ENCODE measurements at places on chromosomes 12 and 14.

DNA sequence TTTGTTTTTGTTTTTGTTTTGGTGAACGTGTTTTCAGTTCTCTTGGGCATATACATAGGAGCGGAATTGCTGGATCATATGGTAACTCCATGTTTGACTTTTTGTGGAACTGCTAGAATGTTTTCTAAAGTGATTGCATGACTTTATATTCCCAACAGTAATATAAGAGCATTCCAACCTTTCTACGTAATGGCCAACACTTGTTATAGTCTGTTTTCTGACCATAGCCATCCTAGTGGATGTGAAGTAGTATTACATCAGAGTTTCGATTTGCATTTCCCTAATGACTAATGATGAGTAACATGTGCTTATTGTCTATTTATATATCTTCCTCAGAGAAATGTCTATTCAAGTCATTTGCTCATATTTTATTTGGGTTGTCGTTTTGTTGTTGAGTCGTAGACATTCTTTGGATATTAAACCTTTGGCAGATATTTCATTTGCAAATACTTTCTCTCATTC is 268.7 kb downstream of the AEBP2 start:
- no peak for DNase-seq

GRCh38 chr14:63504648-63505047 is 38.5 kb downstream of the PPP2R5E start:
- no peak for DNase-seq

GRCh38 chr12:106975993-106976658 is 10.8 kb downstream of the MTERF2 start:
- DNase-seq, result no peak

DNA sequence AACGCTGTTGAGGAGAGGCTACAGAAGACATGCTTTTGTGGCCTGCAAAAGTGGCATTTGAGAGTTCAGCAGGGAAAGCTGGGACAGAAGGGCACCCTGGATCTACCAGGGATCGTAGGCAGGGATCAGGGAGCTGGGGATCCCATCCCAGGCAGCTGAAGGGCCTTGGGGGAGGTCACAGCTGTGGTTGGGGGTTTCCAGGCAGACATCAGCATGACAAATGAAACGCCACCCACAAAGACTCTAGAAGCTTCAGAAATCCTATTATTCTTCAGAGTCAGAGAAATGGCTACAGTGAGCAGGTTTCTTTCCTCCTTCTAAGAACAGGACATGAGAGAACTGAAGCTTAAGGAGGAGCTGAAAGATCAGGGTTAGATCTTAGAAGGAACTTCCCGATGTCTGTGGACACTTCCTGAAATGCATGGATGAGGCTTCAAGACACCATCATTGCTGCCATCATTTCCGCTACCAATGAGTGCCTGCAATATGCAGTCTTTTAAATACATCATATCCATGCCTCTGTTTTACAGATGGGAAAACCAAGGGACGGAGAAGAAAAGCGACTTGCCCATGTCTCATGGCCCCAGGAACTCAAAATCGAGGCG is 104.3 kb downstream of the RBM19 start:
- no peak for DNase-seq

DNA sequence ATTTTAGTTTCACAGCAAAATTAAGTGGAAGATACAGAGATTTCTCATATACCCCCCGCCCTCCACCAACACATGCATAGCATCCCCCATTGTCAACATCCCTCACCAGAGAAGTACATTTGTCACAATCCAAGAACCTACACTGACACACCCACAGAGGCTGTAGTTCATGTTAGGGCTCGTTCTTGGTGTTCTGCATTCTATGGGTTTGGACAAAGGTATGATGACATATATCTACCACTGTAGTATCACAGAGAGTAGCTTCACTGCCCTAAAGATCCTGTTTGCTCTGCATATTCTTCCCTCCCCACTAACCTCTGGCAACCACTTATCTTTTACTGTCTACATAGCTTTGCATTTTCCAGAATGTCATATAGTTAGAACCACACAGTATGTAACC is 444.6 kb upstream of the DCN start:
- no peak for DNase-seq

- no peak for DNase-seq
These were observed 122.1 kb upstream of the NRXN3 start for GRCh38 chr14:78048120-78048519.

GRCh38 chr12:104315326-104316224 is 12.0 kb downstream of the EID3 start:
- no peak for DNase-seq

DNA sequence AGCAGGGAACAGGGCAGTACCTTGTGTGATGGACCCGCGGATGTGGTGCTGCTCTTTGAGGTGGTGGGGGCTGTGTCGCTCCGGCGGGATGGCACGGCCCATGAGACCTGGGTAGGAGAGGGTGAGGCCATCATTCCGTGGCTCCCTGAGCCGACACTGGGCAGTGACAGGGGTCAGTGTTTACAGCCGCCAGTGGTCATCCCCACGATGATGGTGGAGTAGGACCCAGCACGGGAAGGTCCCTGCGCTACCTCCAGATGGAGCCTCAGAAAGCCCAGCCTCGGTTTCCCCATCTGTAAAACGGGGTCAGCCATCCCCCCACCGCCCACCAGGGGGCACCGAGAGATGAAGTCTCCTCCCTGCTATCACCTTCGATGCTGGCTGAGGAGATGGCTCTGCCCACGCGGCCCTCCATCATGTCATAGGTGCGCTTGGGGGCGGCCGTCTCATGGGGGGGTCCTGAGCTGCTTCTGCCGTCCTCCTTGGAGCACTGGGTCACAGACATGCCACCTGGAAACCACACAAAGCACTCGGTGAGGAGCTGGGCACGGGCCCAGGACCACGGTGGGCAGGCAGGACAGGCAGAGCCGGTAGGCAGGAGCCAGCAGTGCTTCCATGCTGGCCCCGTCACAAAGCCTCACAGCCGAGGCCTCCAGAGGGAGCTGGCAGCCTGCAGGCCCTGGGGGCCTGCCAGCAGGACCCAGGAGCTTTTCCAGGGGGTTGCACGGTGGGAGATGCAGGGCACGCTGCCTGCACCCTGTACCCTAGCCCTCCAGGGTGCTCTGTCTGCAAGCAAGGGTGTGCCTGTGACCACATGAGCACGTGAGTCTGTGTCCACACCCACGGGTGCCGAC is 53.1 kb downstream of the RFLNA start:
- no peak for DNase-seq

- DNase-seq, result no peak
These were observed 11.2 kb downstream of the ULK1 start for GRCh38 chr12:131905630-131906091.

GRCh38 chr14:91031666-91032065 is 28.8 kb downstream of the RPS6KA5 start:
- DNase-seq, result no peak

DNA sequence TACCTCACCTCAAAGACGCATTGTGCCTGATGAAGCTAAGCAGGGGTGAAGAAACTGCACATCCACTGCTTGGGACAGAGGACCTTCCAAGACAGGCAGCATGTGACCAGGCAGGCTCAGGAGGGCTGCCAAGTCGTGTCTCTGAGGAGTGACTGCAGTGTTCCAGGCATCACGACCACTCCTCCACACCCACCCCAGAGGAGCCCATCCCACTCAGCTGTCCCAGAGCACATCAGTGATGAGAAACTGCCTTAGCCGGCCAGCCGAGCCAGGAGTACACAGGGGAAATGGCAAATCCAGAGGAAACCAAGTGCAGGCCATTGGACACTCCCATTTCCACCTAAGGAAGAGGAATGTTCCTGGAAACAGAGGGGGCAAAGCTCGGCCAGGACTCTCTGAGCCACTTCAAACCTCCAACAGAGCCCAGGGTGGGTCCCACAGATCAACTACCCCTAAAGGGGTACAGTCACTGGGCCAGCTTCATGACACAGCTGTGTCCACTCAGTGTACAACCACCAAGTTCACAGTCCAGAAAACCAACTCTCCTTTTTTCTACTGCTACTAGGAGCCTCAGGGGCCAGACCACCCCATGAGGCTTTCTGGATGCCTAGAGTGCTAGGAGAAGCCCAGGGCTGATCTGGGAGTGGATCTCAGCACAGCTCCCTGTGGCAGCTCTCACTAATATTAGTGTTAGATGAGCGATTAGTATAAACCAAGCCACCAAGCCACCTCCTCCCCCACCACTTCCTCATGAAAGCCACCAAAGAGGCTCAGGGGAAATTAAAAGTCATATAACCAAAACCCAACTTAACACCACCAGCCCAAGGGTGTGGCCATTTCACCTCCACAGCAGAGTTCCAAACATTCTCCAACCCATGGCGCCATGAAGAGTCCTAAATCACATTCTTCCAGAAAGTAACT is 15.4 kb downstream of the PXN start:
- peak; percentile 29 for DNase-seq

DNA sequence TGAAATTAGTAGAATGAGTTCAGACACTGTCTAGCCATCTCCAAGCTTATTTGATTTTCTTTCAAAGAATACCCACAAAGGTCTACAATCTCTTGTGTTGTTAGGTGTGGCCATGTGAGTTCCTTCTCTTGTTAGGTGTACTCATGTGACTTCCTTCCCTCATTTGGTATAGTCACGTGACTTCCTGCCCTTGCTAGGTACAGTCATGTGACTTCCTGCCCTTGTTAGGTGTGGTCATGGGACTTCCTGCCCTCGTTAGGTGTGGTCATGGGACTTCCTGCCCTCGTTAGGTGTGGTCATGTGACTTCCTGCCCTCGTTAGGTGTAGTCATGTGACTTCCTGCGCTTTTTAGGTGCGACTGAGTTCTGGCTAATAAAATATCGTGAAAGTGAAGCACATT is 179.6 kb downstream of the TMX1 start:
- peak; percentile 2 for DNase-seq

DNA sequence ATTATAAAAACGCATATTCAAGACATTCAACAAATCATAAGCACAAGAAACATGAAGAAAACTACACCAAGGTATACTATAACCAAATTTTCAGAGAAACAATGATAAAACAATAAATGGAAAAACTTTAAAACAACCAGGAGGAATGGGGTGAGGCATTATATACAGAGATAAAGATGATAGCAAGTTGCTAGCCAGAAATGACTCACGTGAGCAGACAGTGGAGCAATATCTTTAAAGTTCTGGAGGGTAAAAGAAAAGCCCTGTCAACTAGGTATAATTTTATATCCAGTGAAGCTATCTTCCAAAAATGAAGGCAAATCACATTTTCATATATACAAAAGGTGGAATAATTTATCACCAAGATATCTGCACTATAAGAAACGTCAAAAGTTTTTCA is 97.8 kb upstream of the PCED1B start:
- DNase-seq, result no peak

GRCh38 chr12:6950401-6950801 is 755 bp upstream of the PTPN6 start:
- no peak for DNase-seq

DNA sequence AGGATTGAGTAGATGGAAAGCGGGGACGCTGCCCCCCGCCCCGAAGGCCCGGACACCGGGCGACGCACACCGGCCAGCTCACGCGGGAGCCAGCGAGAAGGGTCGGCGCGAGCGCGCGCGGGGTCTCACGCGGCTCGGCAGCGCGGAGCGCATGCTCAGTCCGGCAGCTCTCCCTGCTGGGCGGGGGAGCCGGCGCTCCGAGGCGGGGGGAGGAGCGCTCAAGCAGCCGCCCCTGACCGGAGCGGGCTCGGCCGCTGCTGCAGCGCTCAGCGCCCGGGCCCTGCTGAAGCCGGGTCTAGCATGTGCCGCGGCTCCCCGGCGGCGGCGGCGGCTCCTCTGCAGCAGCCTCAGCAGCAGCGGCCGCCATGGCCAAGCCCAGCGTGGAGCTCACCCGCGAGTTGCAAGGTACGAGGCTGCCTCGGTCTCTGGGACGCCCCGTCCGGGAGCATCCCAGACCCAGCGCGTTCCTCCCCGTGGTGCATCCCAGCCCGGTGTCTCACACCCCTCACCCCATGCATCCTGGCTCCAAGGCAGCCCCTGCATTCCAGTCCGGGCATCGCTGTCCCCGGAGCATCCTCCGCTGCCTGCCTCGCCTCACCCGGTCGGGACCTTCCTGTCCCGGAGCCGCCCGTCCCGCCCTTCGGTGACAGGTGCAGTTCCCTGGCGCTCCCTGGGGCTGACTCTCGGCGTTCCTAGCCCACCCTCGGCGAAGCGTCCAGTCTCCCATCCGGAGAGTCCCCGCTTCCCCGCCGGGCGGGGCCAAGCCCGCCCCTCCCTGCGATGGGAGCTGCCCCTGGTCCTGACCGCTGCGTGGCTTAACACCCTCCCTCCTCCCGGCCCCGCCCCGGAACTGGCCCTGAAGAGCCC is at the start of gene CARMIL3:
Gene CARMIL3, plus strand, starts transcription at position 221 of the 867 bp plus-strand sequence. Its CDS starts 145 bp downstream, at position 366.
- peak; percentile 40 for DNase-seq

DNA sequence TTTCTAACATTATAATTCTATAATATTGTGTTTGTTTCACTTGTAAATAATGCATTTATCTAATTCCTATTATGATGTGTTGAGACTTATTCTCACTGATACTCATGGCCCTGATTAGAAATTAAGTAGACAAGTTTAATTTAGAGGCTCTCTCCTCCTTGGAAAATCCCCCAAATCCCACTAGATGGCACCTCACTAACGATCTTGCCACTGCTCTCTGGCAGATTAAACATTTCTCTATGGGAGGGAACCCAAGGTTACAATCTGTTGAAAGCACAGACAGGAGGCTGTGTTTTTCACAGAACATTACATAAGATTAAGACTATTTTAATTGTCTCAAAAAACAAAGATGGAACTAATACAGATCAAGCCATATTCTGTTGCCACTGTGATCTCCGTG is 318.7 kb downstream of the LRFN5 start:
- DNase-seq, result no peak

GRCh38 chr12:108270035-108270848 is 68.9 kb downstream of the CMKLR1 start:
- no peak for DNase-seq

GRCh38 chr12:45939759-45940158 is 50.6 kb downstream of the SCAF11 start:
- no peak for DNase-seq

DNA sequence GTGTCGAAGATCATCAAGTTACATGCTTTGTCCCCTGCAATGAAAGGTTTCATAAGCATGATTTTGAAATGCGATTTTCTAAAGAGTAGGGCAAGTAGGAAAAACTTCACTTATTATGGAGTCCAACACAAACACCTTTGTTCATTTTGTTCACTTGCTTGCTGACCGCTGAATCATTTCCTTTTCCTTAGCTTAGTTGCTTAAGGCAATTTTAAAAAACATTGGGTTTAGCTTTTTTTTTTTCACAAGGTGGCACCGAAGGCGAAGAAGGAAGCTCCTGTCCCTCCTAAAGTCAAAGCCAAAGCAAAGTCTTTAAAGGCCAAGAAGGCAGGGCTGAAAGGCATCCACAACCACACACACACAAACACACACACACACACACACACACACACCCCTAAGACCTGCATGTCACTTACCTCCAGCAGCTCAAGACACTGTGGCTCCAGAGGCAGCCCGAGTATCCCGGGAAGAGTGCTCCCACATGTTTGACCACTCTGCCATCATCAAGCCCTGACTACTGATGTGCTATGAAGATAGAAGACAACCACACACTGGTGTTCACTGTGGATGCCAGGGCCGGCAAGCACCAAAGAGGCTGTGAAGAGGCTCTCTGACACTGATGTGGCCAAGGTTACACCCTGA is 11.4 kb downstream of the MANSC1 start:
- DNase-seq, result no peak

All from NK-92 treated with Interleukin-12 subunit alpha and Interleukin-12 subunit beta, amount 100 ng/mL, for 24 hours (cell line).